ENCODE measurements at places on chromosomes 7 and 10.

GRCh38 chr10:36943544-36943943 lies 181.9 kb upstream of the ANKRD30A start:
- no peak for DNase-seq

DNA sequence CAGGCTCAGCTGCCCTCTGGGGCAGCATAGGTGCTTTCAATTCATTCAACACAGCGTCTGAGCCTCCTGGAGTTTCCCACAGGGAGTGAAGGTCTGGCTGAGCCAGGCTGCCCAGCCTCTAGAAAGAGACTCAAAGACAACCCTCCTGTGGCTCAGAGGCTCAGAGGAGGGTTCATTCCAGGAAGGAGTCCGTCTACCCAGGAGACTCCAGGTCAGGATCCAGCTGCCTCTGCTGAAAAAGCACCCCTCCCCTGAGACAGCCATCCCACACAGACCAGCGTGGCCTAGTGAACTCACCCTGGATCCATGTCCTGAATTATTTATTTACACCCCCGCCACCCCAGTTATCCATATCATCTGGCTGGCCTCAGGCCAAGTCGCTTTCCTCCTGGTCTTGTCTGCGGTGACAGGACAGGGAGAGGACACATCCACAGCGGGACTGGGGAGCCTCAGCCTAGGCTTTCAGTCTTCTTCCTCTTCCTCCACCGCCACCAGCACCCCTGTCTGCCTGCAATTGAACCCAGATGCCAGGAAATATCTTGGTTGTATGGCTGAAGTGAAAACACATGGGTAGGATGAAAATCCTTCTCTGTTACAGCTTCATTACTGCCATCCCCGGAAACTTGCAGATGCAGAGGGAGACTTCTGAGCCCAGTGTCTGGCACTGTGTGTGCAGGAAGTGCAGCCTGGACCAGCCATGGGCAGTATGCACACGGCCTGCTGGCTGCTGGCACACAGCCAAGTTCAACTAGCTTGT lies 44.0 kb upstream of the COL13A1 start:
- DNase-seq = peak; percentile 65

GRCh38 chr10:7625836-7626235 lies 40.9 kb downstream of the ITIH5 start:
- DNase-seq = no peak

DNA sequence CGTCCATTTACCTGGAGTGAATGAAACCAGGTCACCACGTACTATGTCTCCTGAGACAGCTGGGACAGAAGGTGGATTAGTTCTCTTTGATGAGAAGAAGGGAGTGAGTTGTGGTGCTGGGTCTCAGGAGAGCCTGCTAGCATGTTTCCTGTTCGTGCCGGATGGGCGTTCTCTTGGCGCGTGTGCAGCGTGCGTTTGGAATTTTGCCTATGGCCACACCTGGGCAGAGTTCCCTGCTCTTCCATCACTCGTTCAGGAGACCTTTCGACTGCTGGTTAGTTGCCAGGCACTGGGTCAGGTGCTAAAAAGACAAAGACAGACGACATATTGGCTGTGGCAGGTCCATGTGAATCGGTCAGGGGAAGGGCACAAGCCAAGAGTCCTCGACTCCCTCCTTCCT lies 90.3 kb downstream of the TRRAP start:
- DNase-seq = no peak

- DNase-seq = no peak
Measured at GRCh38 chr10:68954904-68955303, 1.1 kb upstream of the DDX21 start.

DNA sequence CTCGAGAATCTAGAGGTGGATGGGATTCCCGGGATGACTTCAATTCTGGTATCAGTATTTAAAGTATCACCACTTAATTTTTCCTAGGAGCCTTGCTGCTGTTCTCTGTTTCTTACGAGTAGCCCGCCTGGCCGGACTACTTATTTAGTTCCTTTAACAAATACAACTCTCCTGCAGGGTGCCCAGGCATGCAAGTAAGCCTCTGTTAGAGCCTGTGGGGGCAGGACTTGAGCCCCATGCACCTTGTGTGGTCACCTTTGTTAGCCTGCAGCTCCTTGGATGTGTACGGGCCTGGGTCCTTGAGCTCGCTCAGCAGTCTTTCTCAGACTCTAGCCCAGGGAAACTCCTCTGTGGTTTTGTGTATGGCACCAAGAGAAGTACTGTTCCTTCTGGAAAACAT lies 16.1 kb downstream of the EIF4H start:
- DNase-seq = no peak

GRCh38 chr7:24910551-24911212 lies 69.3 kb downstream of the OSBPL3 start:
- no peak for DNase-seq

DNA sequence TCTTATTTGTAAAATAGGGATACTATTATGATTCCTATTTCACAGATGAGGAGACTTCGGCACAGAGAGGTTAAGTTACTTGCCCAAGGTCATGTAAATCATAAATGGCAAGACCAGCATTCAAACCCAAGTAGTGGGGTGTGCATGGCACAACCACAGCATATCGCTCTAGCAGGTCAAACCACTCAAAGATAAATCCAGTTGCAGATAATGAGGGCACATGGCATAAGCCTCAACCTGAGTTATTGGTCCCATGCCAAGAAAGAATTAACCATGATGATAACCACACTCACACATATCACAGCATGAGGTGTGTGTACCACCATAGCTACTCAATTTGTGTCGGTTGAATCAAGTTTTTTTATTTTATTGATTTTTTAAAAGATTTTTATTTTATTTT lies 180.5 kb downstream of the CREB5 start:
- DNase-seq = no peak

- no peak for DNase-seq
Measured at GRCh38 chr10:130202984-130203621, 66.9 kb downstream of the GLRX3 start.

- no peak for DNase-seq
Measured at GRCh38 chr10:17134737-17135260, 5.2 kb upstream of the CUBN start.

- DNase-seq = no peak
Measured at GRCh38 chr7:49159536-49159935, 235.2 kb downstream of the CDC14C start.

DNA sequence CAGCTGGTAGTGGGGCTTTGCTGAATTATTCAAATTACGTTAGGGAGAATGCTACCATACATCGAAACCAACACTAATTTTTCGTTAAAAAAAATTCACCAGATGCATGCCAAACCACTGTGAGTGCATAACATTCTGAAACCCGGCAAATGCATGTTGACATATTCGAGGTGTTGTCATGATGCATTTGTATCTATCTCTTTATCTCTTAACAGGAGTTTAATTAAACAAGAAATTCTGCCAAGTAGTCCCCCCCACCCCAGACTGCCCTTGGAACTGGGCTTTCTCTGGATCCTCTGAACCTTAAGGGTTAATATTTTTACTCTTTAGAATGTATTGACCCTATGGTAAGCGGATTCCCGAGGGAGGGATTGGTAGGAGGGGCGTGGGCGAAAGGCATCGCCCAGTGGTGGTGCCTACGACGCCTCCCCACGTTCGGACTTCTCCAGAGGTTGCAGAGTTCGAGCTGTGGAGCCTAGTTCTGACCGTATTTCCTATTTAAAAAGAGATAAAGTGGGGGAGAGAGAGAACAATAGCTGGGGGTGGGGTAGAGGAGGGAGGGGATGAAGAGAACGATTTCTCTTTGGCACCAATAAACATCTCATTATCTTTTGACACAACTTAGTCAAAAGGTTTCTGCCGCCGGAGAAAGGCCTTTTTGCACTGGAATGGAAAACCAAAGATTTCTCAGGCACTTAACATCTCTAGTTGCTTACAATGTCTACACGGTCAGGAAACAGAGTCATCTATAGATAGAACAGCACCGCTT lies 7.2 kb downstream of the DLX6 start:
- no peak for DNase-seq

DNA sequence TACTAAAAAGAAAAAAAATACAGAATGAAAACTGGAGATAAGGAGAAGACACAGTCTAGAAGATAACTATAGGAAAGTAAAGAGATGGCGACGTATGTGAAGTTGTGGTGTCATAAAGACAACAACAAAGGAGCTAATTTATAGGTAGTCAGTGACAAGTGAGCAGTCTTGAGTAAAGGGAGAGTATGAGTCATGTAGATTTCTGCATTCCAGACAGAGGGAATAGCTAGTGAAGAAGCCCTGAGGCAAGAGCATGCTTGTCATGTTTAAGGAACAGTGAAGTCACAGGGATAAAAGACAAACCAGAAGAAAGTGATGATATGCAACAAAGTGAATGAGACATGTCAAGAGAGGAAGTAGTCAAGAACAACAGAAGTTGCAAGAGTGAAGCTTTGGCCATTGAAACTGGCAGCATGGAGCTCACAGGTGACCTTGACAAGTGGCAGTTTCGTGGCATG lies 2.3 kb upstream of the MIOS start:
- no peak for DNase-seq

DNA sequence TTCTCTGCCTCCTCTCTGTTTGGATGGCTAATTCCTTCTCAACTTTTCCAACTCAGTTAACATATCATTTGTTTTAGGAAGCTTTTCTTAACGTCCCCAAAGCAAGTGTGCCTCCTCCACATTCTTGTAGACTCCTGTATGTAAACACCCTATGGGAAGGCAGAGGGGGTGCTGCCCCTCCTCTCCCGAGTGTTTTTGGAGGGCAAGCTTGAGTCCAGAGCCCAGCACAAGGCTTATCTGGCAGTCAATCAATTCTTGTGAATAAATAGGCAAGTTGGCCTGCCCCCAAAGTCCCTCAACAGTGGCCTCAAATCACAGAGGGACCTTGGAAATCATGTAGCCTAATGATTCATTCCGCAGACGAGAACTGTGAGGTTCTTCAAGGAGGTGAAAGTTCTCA lies 305.6 kb downstream of the RPS24 start:
- no peak for DNase-seq

DNA sequence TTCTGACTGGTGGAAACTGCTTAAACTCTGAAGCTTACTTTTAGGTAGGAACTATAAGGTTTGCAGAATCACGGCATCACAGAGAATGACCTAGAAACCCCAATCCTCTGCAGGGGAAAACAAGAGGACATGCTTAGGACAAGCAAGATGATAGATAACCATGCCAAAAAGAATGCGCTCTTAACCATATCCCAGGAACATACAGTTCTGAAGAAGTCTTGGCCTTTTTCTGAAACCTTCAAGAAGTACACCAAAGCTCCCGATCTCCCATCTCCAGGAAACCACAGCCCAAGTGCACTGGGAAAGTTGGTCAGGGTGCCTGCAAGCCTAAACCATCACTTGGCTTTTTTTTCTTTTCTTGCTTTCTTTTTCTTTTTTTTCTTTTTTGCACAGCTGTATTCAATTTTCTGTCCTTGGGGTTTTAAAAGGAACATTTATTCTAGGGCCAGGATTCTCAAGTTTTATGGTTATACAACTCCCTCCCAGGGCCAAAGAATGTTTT lies 12.2 kb upstream of the SVIL start:
- DNase-seq = no peak

GRCh38 chr10:79191951-79192676 lies 123.3 kb downstream of the ZMIZ1 start:
- no peak for DNase-seq

GRCh38 chr7:31311552-31311951 lies 29.0 kb downstream of the NEUROD6 start:
- DNase-seq = no peak

DNA sequence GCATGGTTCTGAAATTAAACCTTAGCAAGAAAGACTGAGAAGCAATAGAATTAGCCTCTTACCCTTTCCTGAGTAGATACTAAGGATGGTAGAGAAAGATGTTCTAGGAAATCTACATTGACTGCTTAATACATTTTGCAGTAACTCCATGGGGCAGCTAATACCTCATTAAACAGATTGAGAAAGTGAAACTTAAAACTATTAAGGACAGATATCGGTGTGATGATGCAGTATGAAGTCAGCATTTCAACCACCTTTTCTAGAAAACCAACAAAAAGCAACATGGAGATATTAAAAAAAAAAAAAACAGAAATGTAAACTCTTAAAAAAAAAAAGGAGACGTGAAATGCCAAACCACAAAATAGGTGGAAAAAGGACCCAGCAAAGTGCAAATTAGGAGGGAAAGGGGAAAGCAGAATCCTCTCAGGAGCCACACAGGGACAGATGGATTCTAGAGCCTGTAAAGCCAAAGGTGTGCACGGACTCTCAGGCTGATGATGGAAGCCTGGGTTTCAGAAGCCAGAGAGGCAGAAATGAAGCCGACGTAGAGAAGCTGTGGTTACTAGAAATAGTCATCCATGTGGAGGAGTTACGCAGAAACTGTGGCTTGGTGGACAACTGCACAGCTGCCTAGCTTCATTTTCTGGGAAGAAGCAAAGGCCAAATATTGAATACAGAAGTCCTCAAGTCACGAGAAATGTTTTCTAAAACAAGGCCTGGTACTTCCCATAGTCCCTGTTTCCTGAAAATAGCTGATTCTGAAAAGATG lies 38.1 kb upstream of the GPR141 start:
- no peak for DNase-seq

- no peak for DNase-seq
Measured at GRCh38 chr7:84297616-84298015, 103.0 kb upstream of the SEMA3A start.

DNA sequence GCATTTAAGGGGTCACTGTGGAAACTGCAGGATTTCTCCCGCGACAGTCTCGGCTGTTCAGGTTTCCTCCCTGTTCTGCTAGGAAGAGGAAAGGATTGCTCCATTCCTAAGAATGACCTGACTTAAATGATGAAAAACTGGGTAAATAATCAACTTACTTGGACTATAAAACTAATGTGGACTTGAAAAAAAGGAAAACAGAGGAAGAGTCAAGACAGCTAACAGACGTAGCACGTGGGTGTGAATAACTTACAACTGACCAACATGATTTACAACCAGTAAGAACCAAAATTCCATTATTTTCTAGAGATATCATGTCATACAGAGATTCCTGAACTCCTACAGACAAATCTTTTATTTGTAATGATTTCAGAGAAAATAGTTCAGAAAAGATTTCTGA lies 93.8 kb downstream of the ADAM12 start:
- no peak for DNase-seq

DNA sequence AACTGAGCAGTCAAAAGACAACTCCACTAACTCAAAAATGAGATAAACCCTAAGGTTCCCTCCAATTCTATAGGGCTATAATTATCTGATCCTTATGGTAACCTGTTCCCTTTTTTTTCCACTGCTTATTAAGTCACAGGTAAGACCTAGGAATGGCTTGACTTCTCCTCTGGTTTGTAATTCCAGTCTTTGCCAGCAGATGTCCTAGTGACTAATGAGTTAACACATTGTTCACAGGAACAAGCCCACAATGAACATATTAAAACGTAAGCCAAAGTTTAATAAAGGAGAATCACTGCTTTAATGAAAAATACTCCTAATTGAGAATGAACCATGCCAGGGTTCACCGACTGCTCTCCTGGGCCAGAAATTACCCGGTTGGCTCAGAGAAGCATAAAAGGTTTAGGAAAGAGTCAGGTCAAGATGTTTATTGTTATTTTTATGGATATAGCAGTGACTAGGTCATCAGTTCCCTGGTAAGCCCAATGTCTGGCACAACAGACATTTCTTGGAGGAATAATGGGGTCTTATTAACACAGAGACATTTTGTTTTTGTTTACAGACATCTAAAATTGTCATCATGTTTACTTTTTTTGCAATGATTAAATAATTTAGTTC lies 120.1 kb downstream of the ELAPOR2 start:
- DNase-seq = no peak

- no peak for DNase-seq
Measured at GRCh38 chr7:80681272-80681885, 42.9 kb downstream of the CD36 start.

- no peak for DNase-seq
Measured at GRCh38 chr7:564176-564865, 44.7 kb upstream of the PDGFA start.

Measured in left ventricle myocardium superior (tissue), 1 donor.